ENCODE measurements at places on chromosomes 7 and 10.
A peak's percentile ranks its signal among the peaks of the same experiment; 100 is the strongest.

GRCh38 chr10:89283936-89284475 lies 17.8 kb upstream of the IFIT2 start:
- DNase-seq = no peak

- DNase-seq = no peak
Measured at GRCh38 chr10:89280508-89280907, 21.3 kb upstream of the IFIT2 start.

- peak; percentile 87 for DNase-seq
Measured at GRCh38 chr10:91923371-91924211, at the start of gene BTAF1. Gene BTAF1 (plus strand): TSS chr10:91923770. CDS start chr10:91924077, 307 bp downstream.

- no peak for DNase-seq
Measured at GRCh38 chr7:44738876-44739665, 9.6 kb upstream of the ZMIZ2 start.

DNA sequence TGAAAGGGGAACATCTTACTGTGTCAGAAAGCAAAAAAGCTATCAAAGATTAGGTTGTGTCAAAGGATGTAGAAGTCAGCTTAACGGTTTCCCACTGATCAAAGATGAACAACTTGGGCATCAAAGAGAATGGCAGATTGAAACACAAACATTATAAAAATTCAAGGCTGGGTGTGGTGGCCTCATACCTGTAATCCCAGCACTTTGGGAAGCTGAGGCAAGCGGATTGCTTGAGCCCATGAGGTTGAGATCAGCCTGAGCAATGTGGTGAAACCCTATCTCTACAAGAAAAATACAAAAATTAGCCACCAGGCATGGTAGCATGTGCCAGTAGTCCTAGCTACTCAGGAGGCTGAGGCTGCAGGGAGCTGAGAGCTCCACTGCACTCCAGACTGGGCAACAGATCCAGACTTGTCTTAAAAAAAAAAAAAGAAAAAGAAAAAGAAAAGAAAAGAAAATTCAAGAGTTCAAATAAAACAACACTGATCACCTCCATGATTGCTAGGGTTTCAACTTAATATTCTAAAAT lies 34.5 kb downstream of the RTKN2 start:
- DNase-seq = no peak

DNA sequence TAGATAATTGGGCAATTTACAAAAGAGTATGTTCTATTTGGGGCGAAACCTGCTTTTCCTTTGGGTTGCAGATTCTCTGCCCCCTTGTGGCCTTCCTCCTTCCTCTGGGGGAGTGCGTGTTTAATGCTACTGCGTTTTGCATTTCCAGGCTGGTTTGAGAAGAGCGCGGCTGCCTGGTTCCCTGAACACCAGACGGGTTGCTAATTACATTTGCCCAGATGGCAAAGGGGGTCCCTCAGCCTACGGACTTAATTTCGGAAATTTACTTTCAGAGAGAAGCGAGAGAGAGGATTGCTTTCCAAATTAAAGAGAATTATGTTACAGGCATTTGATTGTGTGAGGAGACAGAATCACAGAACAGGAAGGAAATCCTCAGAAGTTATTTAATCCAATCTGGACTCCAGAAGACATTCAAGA lies 91.9 kb upstream of the JAZF1 start:
- peak; percentile 6 for DNase-seq

GRCh38 chr7:30331338-30331737 lies 46.9 kb downstream of the ZNRF2 start:
- no peak for DNase-seq

- DNase-seq = no peak
Measured at GRCh38 chr7:108109221-108109908, 20.8 kb downstream of the LAMB4 start.

GRCh38 chr10:34154383-34154900 lies 660.7 kb downstream of the PARD3 start:
- DNase-seq = no peak

DNA sequence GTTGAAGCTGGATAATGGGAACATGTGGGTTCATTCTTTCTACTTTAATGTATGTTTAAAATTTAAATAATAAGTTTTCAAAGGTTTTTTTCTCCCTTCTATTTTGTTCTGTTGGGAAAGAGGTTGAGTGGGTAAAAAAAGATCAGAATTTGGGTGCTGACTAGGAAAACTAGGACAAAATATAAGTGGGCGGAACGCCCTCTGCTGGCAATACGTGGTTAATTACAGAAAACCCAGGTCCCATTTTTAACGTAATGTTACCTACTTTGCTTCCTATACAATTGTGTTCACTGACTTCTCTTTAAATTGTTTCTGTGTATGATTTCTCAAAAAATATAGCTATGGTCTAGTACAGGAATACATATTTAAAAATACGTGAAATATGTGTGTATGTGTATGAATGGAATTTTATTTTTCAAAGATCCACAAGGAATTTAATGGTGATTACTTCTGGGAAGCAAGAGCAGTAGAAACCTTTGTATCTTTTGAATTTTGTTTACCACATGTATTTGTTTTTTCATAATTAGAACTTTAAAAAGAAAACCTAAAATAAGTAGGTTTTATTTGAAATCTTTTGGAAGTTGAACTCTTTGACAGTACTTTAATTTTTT lies 8.7 kb downstream of the ECD start:
- peak; percentile 29 for DNase-seq

DNA sequence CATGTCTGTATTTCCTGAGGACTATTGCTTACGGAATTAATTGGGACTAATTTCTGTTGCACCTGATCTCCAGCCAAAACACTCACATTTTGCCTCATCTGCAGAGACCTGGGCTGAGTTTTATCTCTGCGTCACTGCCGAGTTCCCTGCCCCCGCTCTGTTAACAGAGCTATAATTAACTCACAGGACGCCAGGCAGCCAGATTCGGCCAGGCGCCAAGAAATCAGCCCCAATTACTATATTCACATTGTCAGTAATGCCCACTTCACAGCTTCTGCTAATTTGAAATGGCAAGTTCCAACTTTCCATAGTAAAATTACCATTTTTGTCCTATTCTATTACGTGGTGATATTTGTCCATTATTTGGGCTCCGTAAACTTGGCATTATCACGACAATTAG lies 130.5 kb downstream of the CUX1 start:
- DNase-seq = no peak

DNA sequence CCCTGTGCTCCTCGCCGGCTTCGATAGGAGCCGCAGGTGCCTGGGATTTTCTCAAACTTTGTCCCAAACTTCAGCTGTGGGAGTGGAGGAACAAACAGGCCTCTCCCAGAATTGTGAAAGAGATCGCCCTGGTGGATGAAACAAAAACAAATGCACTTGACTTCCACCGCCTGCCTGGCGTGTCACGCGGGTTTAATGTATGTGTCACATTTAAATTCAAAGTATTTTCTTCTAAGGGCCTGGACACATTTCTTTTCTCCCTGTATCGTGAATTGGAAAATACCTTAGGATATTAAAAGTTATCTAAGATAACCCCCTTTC lies 694 bp upstream of the WASL start:
- DNase-seq = peak; percentile 12

- no peak for DNase-seq
Measured at GRCh38 chr10:8633909-8634308, 579.4 kb downstream of the GATA3 start.

DNA sequence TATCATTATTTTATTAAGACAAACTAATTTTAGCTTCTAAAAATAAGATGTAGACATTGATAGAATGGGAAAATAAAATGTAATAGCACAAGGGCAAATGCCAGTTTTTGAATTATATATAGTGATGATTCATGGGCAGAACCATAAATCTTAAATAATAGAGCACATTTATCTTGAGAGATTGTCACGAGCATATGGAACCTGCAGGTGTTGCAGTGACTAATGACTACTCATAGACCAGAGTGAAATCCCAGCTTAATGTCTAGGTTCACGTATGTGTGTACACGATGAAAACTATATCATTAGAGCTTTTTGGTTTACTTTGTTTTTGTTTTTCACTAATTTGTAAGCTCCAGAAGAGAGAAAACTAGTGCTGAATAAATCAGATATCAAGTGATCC lies 150.2 kb upstream of the CACNA2D1 start:
- no peak for DNase-seq

DNA sequence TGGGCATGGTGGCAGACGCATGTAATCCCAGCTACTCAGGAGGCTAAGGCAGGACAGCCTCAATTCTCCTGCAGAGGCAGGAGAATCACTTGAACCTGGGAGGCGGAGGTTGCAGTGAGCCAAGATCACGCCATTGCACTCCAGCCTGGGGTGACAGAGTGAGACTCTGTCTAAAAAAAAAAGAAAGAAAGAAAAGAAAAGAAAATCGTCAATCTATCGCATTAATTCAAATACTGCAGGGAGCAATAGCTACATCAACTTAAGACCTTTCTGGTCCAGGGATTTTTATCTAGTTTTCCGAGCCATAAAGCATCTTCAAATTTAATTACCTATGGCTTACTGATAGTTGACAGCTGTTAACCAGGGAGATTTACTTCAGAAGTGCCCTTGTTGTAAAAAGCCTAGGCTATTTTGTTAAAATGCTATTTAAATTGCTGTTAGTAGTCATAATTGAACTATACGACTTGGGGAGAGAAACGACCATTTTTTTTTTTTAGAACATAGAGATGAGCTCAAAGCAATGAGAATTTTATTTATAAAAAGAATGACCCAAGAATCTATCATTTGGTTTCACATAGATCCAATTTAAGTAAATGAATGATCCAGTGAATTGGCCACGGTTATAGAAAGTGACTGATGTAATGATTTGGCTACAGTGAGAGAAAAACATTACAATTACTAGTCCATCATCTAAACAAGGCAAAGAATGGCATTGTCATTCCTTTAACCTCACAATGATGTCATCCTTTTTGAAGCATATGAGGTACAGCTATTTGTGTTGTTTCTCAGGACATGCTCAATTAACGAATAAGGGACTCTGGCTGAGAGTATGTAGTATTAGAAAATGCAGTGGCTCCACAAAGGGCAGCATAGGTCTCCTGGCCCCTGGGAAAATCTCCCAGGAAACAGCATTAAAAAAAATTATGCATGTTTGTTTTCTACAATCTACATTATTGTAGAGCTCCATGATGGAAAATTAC lies 85.3 kb downstream of the SEMA3C start:
- no peak for DNase-seq

DNA sequence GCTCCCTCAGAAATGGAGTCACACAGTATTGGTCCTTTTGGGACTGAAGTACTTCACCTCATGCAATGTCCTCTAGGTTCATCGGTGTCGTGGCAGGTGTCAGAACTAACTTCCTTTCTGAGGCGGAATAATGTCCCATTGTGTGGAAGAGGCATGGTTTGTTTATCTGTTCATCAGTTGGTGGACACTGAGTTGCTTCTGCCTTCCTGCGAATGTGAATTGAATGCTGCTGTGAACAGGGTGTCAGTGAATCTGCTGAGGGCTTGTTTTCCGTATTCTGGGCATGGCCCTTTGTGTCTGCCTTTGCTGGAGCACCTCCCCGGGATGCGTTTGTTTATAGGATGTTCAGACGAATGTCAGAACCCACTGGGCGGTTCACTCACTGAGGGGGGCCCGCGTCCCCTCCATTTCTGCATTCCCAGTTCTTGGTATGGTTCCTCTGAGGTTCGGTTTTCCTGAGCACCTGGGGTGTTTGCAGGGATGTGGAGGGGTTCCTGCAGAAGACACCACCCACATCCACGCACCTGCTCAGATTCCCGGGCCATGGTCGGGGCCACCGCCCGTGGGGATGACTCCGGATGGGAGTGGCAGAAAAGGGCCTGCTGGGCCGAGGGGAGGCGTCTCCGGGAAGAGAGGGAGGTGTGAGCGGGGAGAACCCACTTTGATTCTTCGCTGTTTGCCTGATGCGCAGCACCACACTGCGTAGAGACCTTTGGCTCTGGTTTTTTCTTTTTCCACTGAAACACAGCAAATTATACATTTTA lies 33.1 kb downstream of the CHST12 start:
- no peak for DNase-seq

GRCh38 chr7:73715648-73716317 lies 3.7 kb downstream of the STX1A start:
- DNase-seq = peak; percentile 40

- no peak for DNase-seq
Measured at GRCh38 chr7:2947058-2947780, 96.4 kb downstream of the CARD11 start.

GRCh38 chr10:125442856-125443540 lies 240.0 kb downstream of the TEX36 start:
- no peak for DNase-seq
